ENCODE measurements at places on chromosomes 16 and 17.

GRCh38 chr17:45136846-45137560 lies 1.5 kb downstream of the ACBD4 start:
- no peak for DNase-seq

- DNase-seq = no peak
These were observed 80.3 kb upstream of the PSMD7 start for GRCh38 chr16:74216319-74216718.

DNA sequence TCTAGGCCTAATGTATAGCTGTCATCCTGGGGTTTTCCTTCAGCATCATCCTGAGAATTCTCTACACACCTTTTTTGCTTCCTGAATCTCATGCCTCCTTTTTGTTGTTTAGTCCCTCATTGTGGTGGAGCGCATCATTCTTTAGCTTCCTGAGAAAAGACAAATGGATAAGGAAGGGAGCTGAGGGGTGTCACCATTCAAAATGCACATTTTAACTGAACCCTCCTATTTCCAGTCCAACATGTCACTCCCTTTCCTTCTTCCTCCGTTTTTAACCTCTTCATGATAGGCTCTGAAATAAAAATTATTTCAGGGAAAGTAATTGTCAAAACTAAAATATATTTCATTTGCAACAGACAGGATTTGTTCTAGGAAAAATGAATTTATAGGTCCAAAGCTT lies 39.7 kb upstream of the GNAO1 start:
- DNase-seq = no peak

DNA sequence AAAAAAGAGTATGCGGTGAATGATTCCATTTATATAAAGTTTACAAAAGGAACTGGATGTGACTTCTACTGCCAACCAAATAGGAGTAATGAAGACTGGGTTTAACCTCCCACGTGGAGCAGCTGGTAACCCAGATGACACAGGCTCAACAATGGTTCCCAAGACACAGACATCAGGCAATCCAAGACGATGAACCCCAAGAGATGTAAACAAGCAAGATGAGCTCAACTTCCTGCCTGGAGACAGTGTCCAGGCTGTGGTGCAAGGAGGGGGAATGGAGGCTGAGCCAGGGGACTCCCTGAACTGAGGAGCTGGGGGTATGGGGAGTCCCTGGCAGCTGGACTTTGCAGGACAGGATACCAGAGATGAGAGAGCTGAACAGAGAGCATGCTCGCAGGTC lies 104.7 kb downstream of the LITAF start:
- no peak for DNase-seq

DNA sequence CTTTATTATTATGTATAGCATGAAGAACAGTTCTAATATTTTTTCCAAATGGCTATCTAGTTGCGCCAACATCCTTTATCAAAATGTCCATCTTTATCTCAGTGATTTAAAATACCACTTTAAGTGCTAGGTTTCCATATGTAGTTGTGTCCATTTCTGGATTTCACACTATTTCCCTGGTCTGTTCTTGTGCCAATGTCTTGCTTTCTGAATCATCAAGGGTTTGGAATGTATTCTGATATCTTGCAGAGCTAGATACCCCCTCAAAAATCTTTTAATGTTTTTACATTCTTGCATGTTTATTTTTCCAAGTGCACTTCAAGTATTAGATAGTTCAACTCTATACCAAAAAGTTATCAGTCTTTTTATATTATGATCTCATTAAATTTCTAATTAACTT lies 14.3 kb downstream of the MBTD1 start:
- DNase-seq = no peak

- no peak for DNase-seq
These were observed 286.5 kb downstream of the HS3ST4 start for GRCh38 chr16:25978218-25978617.

GRCh38 chr17:18005496-18005895 lies 32.8 kb downstream of the DRC3 start:
- DNase-seq = no peak

GRCh38 chr17:34633351-34633750 lies 54.0 kb downstream of the TMEM132E start:
- DNase-seq = no peak

DNA sequence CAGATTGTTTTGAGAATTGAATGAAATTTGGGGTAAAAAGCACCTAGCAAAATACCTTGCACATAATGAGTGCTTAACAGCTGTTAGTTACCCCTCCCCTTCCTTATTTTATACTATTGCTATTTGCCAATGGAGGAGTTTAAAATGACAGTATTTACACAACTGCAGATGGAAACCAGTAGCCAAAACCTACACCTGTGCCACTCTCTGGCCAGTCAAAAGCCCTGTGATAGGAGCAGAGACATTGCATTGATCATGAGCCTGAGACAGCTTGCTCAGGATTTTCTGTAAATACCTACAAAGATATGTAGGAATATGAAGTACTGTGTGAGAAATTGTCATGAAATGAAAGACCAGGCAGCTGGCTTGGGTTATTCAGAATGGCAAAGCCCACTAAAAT lies 115.3 kb upstream of the HLF start:
- no peak for DNase-seq

DNA sequence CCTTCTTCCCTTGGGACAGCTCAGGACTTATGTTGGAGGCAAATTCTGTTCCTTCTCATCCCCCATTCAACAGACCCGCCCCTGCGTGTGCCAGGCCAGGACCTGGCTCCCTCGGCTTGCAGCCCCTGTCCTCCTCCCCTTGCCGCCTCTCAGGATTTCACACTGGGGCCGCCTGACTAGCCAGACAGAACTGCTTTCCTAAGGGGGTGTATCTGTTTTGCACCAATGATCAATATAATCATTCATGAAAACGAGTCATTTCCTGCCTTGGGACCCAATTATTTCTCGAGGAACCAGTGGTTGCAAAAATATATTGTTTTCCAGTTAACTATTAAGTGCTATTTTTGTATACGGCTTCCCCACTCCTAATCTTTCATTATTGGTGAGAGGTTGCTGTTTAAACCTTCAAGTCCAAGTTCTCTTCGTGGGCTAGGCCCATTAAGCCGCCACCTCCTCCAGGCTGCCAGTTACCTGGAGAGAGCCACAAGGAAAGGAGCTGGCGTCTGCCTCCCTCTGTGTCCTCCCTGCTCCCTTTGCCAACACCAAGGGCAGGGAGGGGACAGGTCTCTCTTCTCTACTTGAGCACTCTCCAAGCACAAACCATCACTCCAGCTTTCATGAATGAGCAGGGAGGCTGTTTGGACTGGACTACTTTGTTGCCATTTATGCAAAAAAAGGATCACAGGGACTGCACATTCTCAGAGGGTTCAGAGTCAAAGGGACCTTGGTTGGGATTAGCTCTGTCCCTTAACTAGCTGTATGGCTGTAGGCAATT lies 8.9 kb downstream of the DCAKD start:
- no peak for DNase-seq

- DNase-seq = no peak
These were observed 55.7 kb downstream of the KNOP1 start for GRCh38 chr16:19662351-19662750.

GRCh38 chr17:79617304-79617703 lies 6.5 kb upstream of the RBFOX3 start:
- DNase-seq = no peak

DNA sequence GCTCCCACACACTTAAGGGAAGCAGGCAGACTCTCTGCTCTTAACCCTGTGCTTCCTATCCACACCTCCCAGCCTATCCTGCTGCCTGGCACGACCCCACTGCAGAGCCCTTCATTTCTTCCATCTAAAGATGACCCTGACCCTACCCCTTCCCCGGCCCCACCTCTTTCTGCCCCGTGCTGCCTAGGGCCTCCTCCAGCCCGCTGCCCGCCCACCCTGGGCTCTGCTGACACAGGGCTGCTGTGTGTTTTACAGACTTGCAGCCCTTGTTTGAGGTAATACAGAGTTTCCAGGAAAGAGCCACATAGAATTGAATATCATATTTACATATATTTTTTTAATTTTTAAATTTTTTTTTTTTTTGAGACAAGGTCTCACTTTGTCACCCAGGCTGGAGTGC lies 42.0 kb downstream of the MEOX1 start:
- no peak for DNase-seq

DNA sequence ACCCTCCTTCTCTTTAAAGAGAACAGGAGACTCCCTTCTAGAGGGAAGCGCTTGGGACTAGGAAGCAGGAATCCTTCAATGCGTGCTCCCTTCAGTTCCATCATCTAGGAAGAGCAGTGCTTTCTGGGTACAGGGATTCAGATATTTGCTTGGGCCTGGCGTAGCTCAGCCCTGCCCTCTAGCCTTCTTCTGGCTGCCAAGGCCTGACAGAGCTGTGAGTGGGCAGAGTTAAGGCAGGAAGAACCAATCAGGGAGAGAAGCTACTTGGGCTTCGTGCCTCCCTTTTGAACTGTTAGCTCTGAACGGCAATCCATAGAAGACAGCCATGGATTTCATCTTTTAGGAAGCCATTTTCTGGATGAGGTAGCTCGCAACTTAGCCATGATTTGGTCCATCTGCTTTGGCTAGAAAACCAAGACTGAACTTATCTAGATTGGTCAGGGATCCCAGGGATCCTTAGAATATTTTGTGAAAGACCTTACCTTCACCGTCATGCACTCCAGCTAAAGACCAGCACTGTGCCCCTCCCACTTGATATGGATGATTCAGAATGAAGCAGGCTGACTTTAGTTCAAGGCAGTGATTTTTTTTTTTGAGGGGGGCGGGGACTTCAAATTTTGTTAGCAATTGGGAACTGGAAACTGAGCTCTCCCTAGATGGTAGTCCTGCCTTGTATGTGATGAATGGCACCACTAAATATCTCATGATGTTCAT lies 2.5 kb upstream of the CORO6 start:
- DNase-seq = no peak

DNA sequence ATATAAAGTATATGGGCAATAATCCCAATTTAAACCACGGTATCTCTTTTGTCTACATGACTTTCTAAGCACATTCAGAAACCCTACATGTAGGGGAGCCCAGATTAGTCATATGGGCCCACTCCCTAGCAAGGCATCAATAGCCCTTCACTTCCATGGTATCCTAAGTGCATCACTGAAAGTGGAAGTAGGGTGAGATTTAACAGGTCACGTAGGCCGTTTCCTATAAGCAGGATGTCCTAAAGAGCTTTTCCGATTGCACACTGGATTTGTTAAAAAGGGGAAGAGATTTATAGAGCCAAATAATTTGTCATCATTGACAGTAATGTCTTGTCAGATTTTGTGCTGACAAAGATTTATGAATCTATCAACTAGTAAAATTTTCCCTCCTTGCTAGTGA lies 39.0 kb downstream of the CA4 start:
- no peak for DNase-seq

- no peak for DNase-seq
These were observed 37.1 kb downstream of the SPACA3 start for GRCh38 chr17:33028778-33029177.

- DNase-seq = no peak
These were observed 26.1 kb downstream of the CDR2 start for GRCh38 chr16:22348291-22348690.

GRCh38 chr17:34840750-34841149 lies 120.5 kb downstream of the CCT6B start:
- DNase-seq = no peak

DNA sequence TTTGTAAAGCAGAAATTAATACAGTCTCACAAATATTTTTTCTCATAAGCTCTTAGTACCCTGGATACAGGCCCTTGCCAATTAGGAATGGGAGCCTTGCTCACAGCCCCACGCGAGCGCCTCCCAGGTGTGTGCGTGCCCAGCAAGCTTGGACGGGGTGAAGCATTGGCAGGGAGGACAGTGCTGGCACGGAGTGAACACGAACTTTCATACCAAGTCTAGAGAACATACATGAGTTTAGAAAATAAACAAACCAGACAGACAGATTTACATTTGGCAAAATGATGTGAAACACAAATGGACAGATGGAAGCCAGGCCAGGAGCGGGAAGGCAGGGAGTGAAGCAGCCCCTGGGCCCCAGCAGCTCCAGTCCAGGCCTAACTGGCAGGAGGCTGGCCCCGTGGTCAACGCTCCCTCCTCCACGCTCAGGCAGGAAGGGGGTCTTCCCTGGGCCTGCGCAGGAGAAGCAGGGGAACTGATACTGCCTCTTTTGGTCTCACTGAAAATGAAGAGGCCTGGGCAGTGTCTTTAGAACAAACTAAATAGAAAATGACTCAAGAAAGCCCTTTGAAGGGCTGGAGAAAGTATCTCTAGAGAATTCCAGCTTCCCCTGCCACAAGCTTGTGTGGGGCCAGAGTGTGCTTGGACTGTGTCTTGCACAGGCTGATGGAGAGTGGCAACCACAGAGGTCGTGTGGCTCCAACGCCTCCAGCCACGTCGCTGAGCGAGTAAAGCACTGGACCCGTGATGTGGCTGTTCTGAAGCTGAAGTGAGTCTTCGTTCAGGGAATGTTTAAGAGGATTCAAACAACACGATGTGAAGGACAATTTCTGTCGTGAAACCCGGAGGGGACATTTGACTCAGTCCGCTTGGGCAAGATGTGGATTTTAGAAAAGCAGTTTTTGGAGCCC lies 9.9 kb upstream of the FOXJ1 start:
- DNase-seq = no peak

GRCh38 chr16:5228369-5228768 lies 130.8 kb upstream of the EEF2KMT start:
- no peak for DNase-seq

GRCh38 chr16:51701025-51701424 lies 550.0 kb upstream of the SALL1 start:
- DNase-seq = no peak

Measured in DMS 273 treated with DMSO at 0.1 percent for 48 hours (cell line).